NCI-H1092 treated with DMSO at 0.1 percent for 48 hours (cell line): ENCODE measurements at places on chromosomes 16 and 17.

- peak; percentile 51 for DNase-seq
These were observed 74.7 kb downstream of the YPEL2 start for GRCh38 chr17:59405944-59406705.

- DNase-seq = no peak
These were observed 19.0 kb upstream of the LHX1 start for GRCh38 chr17:36918211-36918691.

GRCh38 chr17:62707425-62707739 lies 79.9 kb downstream of the MRC2 start:
- DNase-seq = no peak

- no peak for DNase-seq
These were observed 105.8 kb downstream of the NOG start for GRCh38 chr17:56699186-56699894.

DNA sequence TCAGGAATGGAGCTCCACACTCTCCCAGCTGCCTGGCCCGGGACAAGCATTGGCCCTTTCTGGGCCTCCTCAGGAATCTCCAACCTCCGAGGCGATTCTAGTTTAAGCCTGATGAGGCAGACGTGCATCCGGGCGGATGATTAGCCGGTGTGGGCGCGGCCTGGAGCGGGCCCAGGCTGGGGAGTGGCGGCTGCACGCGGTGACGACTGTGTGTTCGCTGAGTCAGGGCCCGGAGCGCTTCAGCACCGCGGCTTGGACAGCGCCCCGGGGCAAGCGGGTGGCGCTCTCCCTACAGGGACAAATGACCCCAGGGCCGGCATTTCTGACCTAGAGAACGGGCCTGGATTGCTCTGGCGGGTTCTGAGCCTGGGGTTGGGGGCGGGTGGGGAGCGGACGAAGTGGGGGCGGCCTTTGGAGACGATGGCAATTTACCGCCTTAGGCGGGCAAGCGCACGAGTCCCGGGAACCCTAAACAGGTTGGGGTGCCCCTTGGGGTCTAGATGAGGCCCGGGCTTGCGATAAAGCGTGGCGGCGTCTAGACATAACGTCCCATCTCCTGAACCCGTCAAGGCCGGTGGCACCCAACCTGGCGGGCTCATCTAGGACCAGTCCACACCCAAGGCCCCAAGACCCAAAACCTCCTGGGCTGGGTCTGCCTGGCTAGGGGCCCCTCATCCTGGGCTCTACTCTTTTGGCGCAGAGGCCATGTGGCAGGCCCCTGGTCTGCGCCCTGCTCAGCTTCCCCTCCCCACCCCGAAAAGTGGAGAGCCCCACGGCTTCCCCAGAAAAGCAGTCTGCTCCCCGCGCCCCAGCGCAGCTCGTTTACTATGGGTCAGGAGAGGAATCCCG lies 22.3 kb upstream of the ZNHIT3 start:
- no peak for DNase-seq

- peak; percentile 50 for DNase-seq
These were observed 49.3 kb upstream of the USP7 start for GRCh38 chr16:9012848-9013507.

- DNase-seq = no peak
These were observed 211.5 kb downstream of the MSI2 start for GRCh38 chr17:57467801-57468200.

- DNase-seq = no peak
These were observed 60.0 kb downstream of the USP22 start for GRCh38 chr17:20982589-20983358.

DNA sequence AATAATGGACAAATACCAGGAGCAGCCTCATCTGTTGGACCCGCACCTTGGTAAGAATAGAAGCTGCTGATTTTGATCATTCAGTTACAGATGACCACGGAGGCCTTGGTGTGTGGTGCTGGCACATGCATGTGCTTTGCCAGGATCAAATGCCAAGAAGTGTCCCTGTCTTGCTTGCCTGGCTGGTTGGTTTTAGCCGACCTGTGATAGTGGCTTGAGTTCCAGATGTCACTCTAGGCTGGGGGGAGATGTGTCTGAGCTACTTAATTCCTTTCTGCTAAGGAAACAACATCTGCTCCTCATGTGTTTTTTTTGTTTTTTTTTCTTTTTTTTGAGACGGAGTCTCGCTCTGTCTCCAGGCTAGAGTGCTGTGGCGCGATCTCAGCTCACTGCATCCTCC lies 4.3 kb downstream of the TBCD start:
- no peak for DNase-seq

- no peak for DNase-seq
These were observed 28.0 kb upstream of the SNN start for GRCh38 chr16:11639925-11640899.

DNA sequence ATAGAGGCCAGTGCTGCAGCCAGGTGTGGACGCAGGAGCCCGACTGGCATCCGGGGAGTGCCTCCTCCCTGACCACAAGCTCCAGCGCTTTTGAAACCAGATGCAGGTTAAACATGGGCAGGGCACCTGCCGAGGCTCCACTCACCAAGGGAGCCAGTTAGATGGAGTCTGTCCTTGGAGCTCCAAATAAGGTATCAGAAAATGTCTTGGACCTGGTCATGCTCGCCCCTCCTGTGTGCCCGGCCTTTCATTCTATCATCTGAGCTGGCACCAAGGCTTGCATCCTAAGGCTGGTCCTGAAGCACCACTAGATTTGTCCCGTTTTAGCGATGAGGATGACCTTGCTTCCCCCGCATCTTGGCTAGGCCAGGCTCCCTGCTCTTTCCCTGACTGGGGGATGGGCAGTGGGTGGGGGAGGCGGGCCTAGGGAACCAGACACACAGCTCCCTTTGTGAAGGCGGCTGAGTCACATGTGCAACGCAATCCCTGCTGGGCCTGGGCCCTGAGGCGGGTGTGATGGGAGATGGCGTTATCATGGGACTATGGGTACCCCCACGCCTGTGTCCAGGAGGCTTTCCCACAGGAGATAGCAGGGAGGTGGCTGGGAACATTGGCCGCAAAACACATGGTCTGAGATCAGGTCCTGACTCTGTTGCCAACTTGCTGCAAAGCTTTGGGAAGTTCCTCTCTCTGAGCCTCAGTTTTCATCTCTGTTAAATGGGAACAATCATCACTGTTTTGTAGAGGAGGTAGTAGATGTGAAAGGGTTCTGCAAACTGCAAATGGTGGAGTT lies 5.0 kb upstream of the ADGRG1 start:
- no peak for DNase-seq

DNA sequence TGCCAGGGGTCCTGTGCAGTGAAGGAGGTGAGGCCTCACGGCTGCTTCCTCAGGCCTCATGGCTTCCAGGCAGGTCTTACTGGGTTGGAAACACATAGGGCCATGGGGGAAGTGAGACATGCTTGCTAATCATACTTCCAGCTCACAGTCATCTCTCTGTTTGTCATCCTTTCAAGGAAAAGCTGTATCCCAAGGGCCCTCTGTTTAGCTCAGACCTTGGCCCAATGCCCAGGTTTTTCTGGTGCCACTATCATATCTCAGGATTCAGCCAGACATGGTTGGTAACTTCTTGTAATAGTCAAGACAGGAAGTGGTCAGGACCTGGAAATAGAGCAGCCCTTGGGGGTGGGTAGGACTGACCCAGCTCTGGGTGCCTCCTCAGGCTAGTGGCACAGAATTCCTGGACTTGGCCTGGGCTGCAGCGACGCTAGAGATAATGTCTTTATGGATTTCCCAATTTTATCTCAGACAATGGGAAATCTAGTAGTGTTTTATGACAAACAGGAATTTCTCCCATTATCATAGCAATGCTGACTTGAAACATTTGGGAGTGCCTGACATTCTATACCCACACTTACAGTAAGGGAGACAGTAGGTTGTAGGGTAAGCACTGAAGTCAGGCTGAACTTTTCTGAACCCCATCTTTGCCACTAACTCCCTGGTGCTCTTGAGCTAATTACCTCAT lies 13.5 kb upstream of the ITGB3 start:
- peak; percentile 23 for DNase-seq

DNA sequence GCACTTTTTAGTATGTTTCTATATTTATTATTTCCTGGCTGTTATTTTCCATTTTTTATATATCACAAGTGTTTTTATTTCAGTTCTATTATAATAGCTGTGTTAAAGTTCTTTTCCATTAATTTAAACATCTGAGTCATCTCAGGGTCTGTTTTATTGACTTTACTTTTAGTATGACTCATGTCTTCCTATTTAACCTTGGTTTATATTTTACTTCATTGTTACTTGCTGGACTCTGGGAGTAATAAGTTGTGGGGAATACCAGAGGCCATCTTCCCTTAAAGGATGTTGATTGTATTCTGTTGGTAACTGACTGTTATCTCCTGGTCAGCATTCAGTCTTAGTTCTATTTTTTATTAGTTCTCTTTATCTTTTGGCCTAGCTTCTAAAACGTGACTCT lies 1508.2 kb downstream of the CDH11 start:
- DNase-seq = no peak

GRCh38 chr17:80261159-80261894 lies 675 bp downstream of the RNF213 start:
- peak; percentile 23 for DNase-seq

DNA sequence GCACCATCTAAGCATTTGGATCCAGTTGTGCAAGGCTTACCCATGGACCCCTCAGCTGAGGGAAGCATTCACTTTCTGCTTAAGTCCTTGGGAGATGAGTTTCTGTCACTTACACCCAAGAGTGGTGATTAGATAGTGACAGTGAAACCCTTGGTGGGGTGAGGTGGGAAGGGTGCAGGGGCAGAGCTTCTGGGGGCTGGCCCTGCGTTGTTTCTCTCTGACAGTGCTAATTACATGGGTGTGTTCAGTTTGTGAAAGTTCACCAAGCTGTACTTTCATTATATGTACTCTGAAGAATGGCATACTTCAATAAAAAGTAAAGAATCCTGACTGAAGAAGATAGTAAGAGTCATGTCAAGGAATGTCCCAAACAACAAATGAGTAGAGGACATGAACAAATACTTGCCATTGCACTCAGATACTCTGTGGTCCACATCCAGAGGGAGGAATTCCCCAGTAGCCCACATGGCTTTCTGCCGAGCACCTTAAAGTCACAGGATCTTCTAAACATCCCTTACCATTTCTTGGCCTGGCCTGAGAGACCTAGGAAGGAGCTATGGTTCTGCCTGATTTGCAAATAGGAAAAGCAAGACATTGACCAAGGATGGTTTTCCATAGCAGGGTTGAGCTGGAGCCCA lies 8.4 kb downstream of the CHST6 start:
- no peak for DNase-seq

DNA sequence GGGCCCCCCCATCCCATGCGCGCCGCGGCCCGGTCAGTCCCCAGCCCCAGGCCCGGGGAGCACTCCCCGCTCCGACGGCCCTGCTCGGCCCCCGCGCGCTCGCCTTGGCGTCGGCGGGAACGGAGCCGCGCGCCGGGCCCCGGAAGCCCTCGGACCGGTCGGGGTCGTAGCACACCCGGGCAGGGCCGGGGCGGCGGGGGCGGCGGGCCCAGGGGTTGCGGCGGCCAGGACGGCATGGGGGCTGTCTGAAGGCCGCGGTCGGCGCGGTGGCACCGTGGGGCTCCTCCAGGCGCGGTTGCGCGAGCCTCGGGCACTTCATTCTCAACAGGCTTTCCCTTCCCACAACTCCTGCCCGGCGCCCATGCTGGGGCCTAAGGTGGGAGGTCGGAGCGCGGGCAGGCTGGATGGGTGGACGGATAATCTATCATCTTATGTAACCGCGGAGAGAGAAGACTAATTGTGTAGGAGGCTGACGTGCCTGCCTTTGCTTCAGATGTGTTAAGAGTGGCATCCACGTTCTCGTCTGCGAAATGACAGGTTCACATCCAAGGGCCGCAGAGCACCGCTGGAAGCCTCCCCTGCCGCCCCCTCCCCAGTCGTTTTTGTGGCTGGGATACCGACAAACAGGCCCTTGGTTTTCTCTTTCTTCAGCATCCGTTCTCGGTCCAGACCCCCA lies 708 bp downstream of the BAIAP2 start:
- no peak for DNase-seq

DNA sequence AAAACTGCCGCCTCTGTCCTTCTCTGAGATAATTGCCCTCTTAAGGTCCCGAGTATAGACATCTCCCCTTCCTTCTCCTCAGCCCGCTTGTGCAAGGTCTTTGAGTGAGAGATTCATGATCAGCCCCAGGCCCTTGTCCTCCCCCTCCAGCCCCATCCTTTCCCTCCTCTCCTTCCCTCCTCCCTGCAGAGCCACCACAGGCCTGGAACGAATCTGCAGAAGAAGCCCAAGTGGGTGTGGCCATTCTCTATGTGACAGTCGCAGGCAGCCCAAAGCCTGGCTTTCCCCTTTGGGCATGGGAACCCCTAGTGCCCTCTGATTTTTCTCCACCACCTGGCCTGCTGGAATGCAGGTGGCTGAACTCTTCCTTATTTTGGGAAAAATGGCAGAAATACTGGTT lies 7.2 kb upstream of the NDRG4 start:
- no peak for DNase-seq

GRCh38 chr17:51857052-51857597 lies 301.4 kb downstream of the CA10 start:
- DNase-seq = peak; percentile 62

DNA sequence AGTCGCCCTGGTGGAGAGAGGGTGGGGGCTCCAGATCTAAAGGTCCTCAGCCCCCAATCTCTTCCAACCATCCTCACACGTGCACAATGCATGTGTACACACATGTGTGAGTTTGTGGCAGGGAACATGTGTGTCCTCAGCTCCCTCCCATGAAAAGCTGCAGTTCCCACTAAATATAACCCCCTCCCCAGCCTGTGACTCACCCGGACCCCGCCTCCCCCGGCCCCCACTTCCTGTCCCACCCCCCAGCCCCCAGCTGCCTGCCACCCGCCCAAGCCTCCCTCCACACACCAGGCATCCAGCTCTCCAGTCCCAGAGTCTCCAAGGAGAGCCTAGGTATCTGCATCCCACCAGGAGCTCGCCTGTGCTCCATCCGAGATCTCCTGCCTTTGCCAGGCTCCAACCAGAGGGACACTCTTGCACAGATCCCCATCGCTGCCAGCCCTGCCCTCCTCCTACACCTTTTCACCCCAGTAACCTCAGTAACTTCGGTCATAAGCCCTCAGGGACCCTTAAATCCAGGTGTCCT lies 3.9 kb downstream of the DLG4 start:
- DNase-seq = no peak
